ENCODE measurements at places on chromosomes 5 and 9.

DNA sequence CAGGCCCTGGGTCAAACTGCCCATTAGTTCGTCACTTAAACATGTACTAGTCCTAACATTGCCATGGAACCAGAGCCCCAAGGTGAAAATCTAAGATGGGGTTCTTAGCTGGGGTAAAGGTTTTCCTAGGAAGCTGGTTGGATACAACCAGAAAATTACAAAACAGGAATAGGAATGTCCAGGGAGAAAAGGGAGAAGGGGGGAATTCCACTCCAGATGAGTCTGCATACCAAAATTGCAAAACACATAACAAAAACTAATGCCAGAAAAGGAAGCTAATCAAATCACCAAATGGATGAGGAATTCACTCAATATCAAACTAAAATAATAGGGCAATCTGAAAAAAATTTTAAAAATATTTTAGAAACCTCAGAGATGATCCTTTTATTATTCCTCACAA lies 396.2 kb downstream of the EFNA5 start:
- no peak for DNase-seq

- no peak for DNase-seq
Observed at GRCh38 chr5:5011151-5011550, 129.0 kb upstream of the ADAMTS16 start.

DNA sequence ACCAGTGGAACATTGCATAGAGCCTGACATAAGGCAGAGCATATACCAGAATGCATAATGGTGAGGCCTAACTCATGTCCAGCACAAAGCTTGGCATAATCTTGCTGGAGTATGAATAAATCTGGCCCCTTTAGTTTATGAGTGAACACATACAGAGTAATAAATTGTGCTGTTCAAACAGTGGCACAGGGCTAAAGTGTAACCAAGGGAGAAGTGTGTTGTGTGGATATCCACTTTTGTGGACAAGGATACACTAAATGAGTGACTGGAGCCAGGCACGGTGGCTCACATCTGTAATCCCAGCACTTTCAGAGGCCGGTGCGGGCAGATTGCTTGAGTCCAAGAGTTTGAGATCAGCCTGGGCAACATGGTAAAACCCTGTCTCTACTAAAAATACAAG lies 29.4 kb upstream of the JMY start:
- DNase-seq: no peak

DNA sequence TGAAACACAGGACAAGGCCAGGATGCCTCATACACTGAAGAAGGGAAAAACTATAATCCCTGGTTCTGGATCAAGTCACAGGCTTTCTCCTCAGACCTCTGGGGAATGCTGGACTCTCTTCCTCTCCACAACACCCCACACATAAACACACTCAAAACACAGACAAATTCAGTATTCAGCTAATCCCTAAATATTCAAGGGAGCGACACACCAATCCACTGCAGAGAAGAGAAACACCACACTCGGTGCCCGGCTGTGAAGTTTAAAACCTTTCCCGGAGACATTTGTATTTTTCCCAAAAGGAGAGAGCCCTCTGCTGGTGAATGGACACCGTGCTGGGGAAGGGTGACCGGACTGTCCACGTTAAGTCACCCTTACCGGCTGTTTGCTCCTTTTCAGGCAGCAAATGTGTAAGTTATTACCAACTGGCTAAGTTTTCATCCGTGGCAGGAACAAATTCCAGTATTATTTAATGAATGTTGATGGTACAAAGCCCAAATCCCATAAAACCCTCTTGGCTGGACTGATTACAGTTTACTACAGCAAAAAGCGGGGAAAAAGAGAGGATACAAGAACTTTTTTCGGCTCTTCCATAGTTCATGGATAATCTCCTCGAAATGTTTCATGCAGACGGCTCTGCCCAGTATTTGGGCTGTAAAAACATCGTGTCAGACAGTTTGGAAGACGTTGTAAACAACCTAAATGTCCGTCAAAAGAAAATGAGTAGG lies 130.9 kb upstream of the SLC30A5 start:
- no peak for DNase-seq

GRCh38 chr5:137446615-137447014 lies 52.5 kb downstream of the SPOCK1 start:
- DNase-seq: no peak

DNA sequence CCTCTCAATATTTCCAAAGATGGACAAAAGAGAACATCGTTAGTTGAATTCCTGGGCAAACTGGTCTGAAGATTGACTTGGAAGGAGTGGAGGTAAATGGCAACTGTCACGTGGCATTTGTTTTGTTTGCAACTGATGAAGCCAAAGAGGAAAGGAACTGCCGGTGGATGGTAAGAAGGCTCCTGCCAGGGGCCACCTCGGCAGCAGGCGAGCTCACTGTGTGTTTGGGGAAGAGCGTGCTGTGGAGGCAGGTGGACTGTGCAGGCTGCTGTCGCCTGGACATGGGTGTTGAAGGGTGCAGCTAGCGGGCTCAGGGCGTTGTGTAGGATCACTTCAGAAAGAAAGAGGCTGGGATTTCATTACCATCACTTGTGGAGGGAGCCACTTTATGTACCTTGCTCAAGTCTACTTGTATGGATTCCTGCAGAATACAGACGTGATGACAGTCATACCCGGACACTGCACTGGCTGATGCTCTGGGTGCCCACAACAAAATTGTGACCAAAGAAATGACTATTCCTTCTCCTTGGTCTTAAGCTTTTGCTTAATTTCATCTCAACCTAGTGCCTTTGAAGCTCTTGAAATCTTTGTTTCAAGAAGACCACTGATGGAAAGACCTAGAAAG lies 72.7 kb downstream of the MAP1B start:
- no peak for DNase-seq

DNA sequence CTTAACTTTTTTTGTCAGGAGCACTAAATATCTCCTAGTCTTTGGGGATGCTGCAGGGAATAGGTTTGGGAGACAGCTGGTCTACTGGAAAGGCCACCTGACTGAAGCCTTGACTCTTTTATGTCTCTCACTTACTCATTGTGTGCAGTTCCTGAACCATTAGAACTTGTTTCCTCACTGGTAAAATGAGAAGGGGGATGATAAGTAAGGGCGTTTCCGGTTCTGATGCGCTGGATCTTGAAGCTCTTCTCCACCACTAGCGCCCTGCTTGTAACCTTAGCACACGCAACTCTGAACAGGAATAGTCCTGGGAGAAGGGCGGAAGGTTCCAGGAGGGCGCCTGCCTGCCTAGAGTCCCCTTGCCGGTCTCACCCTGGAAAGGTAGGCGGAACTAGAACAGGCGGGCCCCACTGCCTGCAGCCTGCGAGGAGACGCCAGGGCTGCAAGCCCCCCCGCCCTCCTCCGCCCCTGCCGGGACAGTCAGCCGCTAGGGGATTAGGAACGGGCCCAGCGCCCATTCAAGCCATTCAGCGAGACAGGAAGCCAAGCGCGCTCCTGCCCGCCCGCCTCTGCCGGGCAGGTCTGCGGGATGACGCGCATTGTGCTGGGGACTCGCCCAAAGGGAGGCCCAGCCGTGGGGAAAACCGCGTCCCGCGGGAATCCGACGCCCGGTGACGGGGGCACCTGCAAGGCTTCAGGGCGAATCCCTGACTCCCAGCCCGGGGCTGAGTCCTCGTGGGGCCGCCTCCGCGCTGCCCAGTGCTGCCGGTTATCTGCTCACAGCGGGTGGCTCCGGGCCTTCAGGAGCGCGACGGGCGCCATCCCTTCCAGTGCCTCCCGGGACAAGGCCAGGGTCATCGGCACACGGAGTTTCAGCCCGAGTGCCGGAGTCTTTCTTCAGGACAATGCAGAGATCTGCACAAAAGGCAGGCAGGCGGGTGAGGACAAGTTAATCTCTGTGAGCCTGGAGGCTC lies 44.0 kb upstream of the XPA start:
- peak; percentile 3 for DNase-seq

DNA sequence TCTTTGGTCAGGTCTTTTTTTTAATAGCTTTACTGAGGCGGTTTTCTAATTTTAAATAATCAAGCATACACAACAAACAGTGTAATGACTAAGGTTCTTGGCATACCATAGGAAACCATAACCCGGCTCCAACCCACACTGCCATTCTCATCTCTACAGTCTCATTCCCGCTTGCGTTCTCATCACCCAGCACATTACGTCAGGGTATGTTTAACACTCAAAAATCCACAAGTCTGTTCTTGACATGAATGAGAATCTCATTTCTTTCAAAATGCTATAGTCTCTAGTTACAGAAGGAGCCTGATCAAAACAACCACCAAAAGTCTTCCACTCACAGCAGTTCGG lies 505 bp downstream of the C5orf34 start:
- peak; percentile 9 for DNase-seq

DNA sequence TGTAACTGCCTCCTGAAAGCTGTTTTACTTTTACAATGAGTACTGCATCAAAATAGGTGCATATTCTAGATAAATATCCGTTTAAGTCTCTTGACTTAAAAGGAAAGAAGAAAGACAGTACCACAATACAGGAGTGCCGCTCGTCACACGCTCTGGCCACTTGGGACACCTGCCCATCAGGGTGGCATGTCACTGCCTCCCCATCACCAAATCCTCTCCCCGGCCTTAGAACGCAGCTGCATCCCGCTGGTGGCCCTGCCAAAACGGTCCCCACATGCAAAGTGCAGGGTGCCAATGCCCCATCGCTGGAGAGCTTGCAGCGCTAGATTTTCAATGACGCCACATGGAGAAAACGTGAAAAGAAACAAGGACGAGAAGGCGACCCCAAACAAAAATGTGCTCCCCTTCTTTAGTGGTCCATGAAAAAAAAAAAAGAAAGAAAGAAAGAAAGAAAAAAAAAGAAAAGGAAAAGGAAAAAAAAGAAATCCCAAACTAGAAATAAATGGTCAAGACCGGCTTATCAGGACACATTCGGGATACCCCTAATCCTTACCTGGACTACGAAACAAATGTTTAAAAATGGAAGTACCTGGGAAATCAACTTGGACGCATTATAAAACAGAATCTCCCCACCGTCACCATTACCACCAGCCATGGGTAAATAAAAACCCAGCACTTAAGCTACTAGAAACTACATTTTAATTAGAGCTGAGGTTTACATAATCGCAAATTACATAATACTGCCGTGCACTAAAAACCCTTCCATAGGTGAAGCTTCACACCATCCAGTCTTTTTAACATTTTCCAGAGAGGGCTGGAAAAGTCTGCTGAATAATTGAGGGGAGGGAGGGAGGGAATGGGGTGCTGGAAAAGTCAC lies 1.0 kb downstream of the ANKH start:
- DNase-seq: peak; percentile 46

DNA sequence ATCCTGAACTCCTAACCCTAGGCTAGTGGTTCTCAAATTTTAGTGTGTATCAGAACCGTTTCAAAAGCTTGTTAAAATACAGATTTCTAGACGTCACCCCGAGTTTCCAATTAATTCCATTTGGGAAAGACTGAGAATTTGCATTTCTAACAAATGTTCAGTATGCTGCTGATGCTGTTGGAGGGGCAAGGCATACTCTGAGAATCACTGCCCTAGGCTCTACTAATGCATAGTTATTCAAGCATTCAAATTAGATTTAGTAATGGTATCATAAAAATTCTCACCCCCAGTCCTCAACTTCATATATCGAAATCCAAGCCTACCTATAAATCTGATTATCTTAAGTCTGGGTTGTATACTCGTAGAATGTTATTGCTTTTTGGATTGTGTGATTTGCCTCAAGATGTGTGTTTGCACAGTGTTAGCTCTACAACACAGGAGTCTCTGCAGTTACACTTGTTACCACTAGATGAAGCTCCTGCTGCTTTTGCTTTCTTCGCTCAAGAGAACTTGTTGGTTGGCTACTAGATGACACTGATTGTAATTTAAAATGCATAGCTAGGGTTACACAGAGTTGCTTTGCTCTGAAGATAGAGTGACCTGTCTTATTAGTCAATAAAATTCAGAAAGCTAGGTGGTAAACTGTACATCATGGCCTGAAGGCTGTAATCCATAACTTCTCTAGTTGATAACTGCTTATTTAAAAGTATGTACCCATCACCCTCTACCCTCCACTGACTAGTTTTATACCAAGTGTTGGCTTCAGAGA lies 7.5 kb upstream of the ERAP2 start:
- DNase-seq: no peak

DNA sequence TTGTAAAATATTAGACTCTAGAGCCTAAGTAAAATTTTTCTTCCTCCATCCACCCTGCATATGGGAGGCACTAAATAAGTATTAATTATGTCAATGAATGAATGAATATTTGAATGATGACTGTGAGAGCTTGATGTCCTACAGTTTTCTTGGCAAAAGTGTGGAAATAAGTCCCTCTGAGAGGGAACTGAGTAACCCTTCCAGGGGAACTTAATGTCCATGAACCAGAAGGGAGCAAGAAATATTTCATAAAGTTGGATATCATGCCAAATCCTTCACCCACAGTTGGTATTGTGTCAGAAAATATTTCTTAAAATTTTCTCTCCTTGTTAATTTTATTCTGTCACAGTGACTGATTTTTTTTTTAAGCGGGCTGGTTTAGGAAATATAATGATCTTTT lies 36.6 kb downstream of the NNT start:
- DNase-seq: no peak

DNA sequence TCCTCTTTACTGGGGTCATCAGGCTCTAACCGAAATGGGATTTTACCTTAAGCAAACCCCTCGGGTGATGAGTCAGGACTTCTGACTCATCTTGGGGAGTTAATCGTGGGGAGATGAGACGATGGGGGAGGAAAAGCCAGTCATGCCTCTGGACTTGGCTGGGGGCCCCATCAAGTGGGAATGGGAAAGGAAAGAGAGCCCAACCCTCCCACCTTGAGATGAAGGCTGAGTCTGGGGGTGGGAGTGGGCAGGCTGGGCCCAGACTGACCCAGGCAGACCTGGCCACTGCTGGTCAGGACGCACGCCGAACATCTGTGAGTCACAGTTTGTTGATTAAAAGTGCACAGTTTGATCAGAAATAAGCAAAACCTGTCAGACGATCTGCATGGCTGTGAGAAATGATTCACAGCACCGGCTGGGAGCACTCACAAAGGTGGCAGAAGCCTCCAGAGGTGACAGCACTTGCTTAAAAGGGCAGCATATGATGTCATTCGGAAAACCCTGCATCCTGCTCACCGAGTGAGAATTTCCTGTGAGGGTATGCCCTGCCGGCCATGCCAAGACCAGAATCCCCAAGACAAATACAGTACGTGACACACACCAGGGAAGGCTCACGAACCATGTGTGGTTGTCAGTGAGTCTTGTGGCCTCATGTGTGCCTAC lies 50.0 kb upstream of the SLC25A51 start:
- no peak for DNase-seq

- no peak for DNase-seq
Observed at GRCh38 chr9:136596630-136597031, 50.8 kb upstream of the NOTCH1 start.

- no peak for DNase-seq
Observed at GRCh38 chr9:121156263-121156731, 45.4 kb downstream of the RAB14 start.

DNA sequence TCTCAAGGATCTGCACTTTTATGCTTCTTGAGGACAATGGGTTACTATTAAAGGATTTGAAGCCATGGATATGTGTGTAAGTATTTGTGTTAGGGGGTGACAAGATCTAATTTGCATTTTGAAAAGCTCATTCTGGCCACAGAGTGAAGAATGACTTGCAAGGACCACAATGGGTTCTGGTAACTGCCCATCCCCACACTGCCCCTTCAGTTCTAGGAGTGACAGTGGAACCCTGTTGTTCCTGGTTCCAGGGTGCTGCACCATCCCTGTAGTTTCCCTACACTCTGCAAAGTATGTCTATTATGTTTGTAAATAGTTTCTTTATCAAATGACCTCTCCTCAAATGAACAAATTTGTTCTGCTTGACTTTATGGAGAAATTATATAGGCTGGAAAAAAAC lies 9.7 kb upstream of the SPRY4 start:
- no peak for DNase-seq

- DNase-seq: no peak
Observed at GRCh38 chr5:334903-335739, 13.6 kb downstream of the AHRR start.

Data from stimulated activated CD4-positive, alpha-beta T cell treated with anti-CD3 and anti-CD28 coated beads, Interleukin-15, amount 100 ng/mL, for 1 hour (primary cell).